ENCODE measurements at places on chromosomes 2 and 18.

- no peak for DNase-seq
These were observed 210.3 kb downstream of the CYP26B1 start for GRCh38 chr2:71937396-71937795.

GRCh38 chr2:101080211-101081068 lies 70.7 kb downstream of the TBC1D8 start:
- no peak for DNase-seq

GRCh38 chr2:9720352-9721093 lies 89.7 kb upstream of the YWHAQ start:
- DNase-seq, result no peak

GRCh38 chr2:55887901-55888624 lies 35.5 kb downstream of the EFEMP1 start:
- DNase-seq, result no peak

Measured in NCI-H446 treated with DMSO at 0.1 percent for 48 hours (cell line).